Muscle of arm (tissue), 14 donors: ENCODE measurements at places on chromosomes 2 and 18. TPM values are rescaled to one million over a fixed set of nuclear protein-coding genes. Genes with fewer than 3 reads are reported as not detected.

GRCh38 chr2:124704071-124704925 is 679.2 kb downstream of the CNTNAP5 start:
- no peak for DNase-seq

- DNase-seq, result no peak
Observed at GRCh38 chr2:223235986-223236385, 184.0 kb downstream of the KCNE4 start.

DNA sequence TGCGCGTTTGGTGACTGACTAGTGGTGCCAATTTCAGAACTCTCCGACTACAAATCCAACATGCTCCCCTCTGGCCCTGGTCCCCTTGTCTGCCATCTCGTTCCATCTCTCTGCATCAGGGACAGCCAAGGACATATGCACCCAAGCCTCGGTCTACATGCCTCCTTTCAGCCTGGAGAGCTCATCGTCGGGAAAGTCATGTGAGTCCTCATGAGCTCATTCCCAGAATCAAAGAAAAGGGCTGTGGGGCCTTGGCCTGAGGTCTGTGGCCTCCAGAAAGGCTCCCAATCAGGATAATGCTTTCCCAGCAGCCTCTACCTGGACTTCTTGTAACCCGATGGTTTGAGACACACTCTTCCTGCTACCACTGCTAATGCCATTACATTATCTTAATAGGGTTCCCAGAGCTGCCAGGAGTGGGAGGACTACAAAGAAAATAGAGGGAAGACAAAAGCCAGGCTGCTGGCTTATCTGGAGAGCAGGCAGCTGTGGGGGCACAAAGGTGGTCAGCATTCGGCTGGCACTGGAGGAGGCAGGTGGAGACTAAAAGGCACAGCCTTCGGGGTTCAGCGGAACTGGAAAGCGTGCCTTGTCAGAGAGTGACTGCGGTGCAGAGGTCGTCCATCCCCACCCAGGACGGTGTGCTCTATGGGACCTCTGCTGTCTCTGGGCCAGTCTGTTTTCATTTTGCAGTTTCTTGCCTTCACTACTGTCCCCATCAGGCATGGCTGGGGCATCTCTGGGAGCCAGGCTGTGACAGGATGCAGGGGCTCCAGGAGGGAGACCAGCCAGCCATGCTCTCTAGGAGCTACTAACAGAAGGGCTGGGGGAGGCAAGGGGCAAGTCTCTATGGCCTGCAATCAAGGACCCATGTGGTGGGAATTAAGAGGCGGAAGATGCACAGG is 104.4 kb upstream of the SMAD2 start:
- DNase-seq, result no peak

GRCh38 chr2:127829845-127830246 is 18.9 kb upstream of the WDR33 start:
- no peak for DNase-seq

DNA sequence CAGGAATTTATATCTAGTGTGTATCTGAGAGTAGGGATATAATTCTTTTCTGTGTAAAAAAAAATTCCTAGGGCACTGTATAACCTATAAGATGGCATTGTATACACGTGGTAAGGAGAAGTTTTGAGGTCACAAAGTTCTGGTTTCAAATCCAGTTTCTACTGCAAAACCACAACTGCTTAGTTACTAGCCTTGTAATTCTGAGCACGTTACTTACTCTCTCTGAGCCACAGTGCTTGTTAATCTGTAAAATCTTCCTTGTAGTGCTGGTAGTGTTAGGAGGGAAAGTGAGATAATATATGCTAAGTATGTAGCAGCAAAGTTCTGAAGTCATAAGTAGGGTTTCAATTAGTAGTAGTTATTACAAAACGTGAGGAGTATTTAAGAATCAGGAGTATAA is 175.4 kb downstream of the SATB2 start:
- DNase-seq, result no peak

- no peak for DNase-seq
Observed at GRCh38 chr2:112692495-112692911, 28.3 kb upstream of the NT5DC4 start.

DNA sequence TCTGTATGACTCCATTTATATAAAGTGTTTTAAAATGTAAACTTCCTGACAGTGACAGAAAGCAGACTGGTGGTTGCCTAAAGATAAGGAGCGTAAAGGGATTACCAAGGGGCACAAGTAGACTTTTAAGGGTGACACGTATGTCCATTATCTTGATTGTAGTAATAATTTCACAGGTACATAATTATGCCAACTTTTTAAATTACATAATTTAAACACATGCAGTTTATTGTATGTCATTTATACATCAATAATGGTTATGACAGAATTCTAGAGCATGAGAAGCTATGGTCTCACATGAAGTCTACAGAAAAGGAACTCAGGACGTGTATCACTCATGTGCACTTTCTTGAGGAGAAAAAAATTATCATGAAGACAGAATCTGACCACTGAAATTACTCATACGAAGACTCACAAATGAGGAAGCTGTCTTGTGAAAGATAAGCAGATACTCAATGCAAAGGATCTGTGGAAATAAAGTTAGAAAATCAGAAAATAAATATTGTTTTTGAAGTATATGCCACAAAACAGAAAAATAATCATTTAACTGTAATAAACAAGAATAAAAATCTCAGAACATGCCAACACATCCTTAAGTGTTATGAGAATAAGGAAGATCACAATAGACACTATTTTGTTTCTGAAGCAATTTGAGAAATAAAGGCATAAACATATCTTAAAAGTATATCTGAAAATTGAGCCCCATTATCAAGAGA is 84.4 kb downstream of the TMEM131 start:
- no peak for DNase-seq

GRCh38 chr2:176947754-176948153 is 264.8 kb upstream of the HNRNPA3 start:
- no peak for DNase-seq

- no peak for DNase-seq
Observed at GRCh38 chr2:11624893-11625292, 45.1 kb downstream of the NTSR2 start.

GRCh38 chr2:85011098-85011497 is 40.1 kb downstream of the KCMF1 start:
- no peak for DNase-seq

DNA sequence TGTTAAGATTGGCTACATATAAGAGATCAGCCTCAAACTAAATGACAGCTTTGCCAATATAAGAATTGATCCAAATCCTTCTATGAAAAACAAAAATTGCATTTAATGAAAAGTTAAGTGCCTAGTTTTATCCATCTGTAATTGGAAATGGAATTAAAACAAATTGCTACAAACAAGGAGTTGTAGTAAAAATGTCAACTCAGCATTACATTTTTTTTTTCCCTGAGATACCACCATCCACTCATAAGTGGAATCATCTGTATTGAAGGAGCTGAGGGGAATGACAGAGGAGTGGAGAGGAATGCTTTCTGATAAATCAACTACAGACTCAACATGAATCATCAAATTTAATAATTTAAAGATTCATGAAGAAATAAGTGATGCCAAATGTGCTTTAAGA is 601.8 kb downstream of the TMEM182 start:
- no peak for DNase-seq

DNA sequence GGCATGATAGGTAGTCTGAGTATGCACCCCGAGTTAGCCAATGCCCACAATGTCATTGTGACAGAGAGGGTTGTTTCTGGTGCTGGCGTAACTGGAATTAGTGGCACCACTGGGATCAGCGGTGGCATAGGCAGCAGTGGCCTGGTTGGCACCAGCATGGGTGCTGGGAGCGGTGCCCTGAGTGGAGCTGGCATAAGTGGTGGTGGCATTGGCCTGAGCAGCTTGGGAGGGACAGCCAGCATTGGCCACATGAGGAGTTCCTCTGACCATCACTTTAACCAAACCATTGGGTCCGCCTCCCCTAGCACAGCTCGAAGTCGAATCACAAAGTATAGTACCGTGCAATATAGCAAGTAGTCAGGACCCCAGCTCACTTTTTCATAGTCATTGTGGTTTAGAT is 21.6 kb upstream of the DSG4 start:
- no peak for DNase-seq

- no peak for DNase-seq
Observed at GRCh38 chr2:136765256-136766072, at the start of gene THSD7B. Gene THSD7B, plus strand, starts transcription at chr2:136765545. Its CDS starts 116,634 bp downstream, at chr2:136882179.

The DLGAP1 gene
- polyA plus RNA-seq, result 2.3 TPM

The ANKRD36 gene
- 19.9 TPM for polyA plus RNA-seq
